Right lobe of liver (tissue), 6 donors: ENCODE measurements at places on chromosomes 7 and 10. TPM values are rescaled to one million over a fixed set of nuclear protein-coding genes. Genes with fewer than 3 reads are reported as not detected.

The TMEM196 gene
- total RNA-seq = not detected

DNA sequence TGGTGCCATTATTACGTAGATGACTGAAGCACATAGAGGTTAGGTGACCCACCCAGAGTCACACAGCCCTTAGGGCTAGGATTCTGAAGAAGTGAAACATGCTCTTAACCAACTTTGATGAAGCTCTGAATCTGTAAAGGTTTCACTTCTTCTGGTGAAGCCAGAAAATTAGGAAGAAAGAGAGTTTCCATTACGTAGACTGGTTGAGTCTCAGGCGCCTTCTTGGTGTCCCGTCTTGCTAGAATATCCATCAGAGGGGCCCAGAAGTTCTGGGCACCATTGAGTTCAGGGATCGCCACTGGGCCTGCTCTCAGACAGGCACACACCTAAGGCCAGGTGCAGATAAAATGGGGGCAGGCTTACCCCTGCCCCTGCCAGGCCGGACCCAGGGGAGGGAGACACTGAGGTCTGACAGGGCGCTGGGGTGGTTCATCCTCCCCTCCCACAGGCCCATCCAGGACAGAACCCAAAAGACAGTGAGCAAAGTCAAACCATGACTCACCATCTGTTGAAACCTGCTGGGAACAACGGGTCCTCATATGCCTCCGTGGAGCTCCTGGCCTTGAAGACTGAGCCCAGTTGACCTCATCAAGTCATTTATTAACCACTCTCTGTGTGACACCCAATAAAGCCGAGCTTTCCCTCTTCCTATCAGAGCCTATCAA is 33.2 kb downstream of the DRGX start:
- H3K4me1 ChIP-seq = no peaks in the 10 kb centered on the region
- no peak for DNase-seq
- H3K27ac ChIP-seq = no peak overlapping the region
- H3K4me3 ChIP-seq = no peak overlapping the region

DNA sequence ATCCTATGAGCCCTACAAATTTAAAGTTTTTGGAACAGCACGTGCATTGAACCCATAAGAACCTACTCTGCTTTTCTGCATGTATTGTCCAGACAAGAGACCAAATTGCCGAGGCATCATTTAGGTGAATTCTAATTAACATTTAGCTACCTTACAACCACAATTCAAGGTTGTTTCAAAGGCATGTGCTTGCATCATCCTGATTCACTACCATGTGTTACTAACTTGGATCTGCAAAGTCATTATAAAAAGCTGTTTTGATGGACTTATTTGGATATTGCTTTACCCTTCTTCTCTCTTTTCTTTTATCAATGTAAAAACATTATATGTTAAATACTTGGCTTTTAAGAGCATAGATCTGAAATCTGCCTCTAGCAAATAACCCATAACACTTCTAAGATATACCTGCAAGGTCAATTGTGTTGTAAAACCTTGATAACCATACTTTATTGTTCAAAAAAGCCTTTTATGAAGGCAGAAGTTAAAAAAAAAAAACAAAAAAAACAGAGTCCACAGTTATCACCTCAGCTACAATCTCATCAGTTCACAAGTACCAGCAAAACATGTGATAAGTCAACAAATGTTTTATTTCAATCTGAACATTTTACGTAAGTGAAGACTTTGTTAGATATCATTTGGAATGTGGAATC is 51.9 kb downstream of the CFTR start:
- H3K36me3 ChIP-seq = no peaks in the 10 kb centered on the region
- no peaks in the 10 kb centered on the region for H3K4me1 ChIP-seq
- H3K4me3 ChIP-seq = no peak overlapping the region
- DNase-seq = no peak
- H3K27me3 ChIP-seq = no peaks in the 10 kb centered on the region

DNA sequence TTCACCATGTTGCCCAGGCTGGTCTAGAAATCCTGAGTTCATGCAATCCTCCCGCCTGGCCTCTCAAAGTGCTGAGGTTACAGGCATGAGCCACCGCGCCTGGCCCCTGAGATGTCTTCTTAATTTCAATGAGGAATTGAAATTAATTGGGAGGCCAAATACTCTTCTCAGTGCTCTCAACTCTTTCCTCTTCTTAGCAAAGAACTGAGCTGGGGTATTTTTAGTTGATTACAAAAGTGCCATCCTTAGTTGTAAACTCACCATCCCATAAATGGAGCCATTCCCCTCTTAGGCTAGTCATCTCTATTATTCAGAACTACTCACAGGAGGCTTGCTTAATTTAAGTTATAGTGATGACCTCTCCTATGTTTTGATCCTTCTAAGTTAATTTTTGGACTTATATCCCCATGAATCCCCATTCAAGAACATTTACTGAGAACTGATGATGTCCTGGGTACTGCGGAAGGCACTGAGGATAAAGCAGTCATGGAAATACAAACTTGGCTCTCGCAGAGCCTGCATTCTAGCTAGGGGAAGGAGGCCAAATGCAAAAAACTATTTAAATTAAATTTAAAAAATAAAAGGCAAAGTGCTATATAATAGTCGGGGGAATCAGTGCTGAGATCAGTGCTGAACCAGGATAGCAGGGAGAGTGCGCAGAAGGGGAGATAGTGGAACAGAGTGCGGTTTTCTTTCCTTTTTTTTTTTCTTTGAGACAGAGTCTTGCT is 145.3 kb downstream of the SFMBT2 start:
- no peak for DNase-seq
- no peak overlapping the region for H3K4me3 ChIP-seq
- H3K27me3 ChIP-seq = no peaks in the 10 kb centered on the region
- H3K4me1 ChIP-seq = no peaks in the 10 kb centered on the region
- H3K36me3 ChIP-seq = no peaks in the 10 kb centered on the region
- no peak overlapping the region for H3K27ac ChIP-seq

- H3K4me1 ChIP-seq = no peaks in the 10 kb centered on the region
- DNase-seq = no peak
- H3K27ac ChIP-seq = no peak overlapping the region
- no peak overlapping the region for H3K4me3 ChIP-seq
Observed at GRCh38 chr7:137867289-137867688, 20.5 kb upstream of the DGKI start.

The LIPN gene
- 0.29 TPM for total RNA-seq

DNA sequence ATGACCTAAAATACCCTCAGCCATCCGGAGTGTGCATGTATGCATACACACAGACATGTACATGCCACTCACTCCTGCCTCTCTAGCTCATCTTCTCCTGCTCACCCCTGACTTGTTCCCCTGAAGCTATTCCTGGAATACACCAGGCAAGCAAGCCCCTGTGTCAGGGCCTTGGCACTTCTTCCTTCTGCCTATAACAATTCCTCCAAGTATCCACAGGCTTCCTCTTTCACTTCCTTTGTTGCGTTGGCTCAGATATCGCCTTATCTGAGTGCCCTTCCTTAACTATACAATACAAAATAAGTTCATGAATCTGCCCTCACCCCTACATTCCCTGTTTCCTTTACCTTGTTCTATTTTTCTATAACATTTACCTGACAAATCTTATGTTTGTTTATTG is 88.8 kb downstream of the NOD1 start:
- H3K27me3 ChIP-seq = no peaks in the 10 kb centered on the region
- no peak overlapping the region for H3K27ac ChIP-seq
- DNase-seq = no peak
- H3K4me3 ChIP-seq = no peak overlapping the region
- no peaks in the 10 kb centered on the region for H3K36me3 ChIP-seq

DNA sequence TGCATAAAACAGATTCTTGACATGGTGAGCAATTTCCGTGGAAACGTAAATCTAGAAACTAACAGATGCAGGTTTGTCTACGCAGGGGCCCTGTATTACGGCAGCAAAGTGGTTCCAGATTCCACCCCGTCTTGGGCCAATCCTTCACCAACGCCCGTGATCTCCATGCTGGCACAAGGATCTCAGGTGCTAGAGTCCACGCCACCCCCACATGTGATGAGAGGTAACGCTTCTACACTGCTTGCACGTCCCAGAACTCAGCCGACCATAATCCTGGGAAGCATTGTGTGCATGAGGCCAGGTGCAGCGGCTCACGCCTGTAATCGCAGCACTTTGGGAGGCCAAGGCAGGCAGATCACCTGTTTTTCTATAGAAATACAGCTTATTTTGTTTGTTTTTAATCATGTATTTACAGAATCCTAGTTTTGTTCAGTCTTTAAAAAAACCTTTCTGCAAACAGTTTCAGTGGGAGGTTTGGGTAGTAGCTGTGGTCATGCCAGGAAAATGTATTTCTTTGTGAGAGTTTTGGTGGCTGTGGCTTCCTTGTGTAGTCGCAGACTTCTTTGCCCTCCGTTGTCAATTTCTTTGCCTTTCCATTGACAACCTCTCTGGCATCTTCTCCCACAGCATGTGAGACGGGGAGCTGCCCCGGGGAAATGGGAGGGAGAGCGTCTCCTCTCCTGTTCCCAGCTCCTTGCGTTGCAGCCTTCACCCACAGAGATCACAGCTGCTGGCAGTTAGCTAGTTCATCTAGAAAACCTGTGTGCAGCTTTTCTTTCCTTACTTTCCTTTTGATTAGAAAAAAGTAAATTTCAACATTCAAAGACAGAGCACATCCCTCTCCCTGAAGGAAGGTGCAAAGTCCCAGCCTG is 35.7 kb downstream of the ITIH2 start:
- peaks cover 85% of the 10 kb centered on the region for H3K36me3 ChIP-seq
- no peaks in the 10 kb centered on the region for H3K27me3 ChIP-seq
- H3K4me3 ChIP-seq = no peak overlapping the region
- DNase-seq = no peak
- H3K27ac ChIP-seq = no peak overlapping the region
- no peaks in the 10 kb centered on the region for H3K4me1 ChIP-seq

The PLEKHS1 gene
- not detected for total RNA-seq

DNA sequence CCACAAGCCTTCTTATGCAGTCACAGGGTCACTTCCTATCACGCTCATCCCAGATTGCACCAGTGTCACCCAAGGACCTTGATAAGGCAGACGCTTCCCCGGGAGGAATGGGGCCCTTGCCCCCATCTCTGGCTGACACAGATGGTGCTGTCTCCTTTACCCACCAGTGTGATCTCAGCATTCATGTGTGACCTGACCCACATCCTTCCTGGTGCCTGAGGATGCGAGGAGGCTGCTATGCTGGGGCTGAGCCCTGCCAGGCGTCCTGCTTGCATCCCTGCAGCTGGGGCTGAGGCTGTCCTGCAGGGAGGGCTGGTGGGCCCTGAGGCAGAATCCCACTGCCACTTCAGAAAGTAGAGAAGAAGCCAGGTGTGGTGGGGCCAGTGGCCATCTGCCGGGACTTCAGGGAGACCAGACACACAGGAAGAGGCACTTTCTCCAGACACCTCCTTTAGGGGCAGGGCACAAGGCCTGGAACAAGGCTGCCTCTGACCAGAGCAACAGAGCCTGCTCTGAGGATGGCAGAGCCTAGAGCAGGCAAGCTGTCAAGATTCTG is 35.3 kb downstream of the RASGEF1A start:
- H3K4me1 ChIP-seq = no peaks in the 10 kb centered on the region
- peaks cover 15% of the 10 kb centered on the region for H3K27me3 ChIP-seq
- H3K36me3 ChIP-seq = no peaks in the 10 kb centered on the region
- H3K27ac ChIP-seq = no peak overlapping the region
- H3K4me3 ChIP-seq = no peak overlapping the region
